GM12892 (cell line): ENCODE measurements at places on chromosomes 7 and 10.
A peak's percentile ranks its signal among the peaks of the same experiment; 100 is the strongest.

GRCh38 chr10:125262409-125262808, 102.0 kb upstream of the CTBP2 start:
- no peak for DNase-seq

- DNase-seq = no peak
Measured at GRCh38 chr10:48745662-48746245, 61.1 kb downstream of the WDFY4 start.

- DNase-seq = no peak
Measured at GRCh38 chr10:121088524-121088923, 237.4 kb downstream of the WDR11 start.

DNA sequence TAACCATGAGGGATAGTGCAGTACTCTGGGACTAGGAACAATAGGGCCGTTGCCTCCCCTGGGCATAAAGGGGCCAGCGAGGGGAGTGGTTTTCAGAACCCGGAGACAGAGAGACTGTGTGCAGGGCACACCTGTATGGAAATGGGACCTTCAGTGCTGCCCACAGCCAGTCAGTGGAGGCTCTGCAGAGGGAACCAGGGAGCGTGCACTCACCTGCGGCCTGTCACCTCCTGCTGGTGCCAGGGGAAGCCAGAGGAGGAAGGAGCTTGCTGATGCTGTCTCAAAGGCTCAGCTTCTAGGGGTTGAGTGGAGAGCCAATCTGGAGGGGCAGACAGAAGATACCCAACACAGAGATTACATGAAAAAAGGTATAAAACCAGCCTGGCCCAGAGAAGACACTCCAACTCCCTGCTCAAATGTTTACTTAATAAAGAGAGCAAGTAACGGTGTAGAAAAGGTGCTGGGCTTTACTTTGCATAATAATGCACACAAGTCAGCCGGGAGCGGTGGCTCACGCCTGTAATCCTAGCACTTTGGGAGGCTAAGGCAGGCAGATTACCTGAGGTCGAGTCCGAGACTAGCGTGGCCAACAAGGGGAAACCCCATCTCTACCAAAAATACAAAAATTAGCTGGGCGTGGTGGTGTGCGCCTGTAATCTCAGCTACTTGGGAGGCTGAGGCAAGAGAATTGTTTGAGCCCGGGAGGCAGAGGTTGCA, 35.5 kb upstream of the WAPL start:
- no peak for DNase-seq

DNA sequence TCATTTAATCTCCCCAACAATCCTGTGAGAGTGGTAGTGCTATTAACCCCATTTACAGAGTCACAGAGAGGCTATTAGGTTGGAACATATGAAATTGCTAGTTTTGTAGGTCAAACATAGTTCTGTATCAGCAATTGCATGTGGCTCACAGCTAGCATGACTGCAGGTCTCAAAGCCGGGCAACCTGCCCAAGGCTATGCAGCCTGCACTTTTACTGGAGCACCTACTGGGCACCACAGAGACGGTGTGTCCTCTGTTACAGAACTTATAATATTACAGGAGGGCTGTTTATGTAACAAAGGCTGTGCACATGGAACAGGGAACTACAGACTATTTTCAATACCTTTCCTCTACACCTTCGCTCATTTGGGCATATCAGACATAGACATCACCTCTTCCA, 355.8 kb downstream of the RPS24 start:
- no peak for DNase-seq

- peak; percentile 15 for DNase-seq
Measured at GRCh38 chr10:89301721-89302445, at the start of gene IFIT2. TSS of gene IFIT2 (plus strand) at chr10:89302046. CDS start at chr10:89302124, 78 bp downstream.

DNA sequence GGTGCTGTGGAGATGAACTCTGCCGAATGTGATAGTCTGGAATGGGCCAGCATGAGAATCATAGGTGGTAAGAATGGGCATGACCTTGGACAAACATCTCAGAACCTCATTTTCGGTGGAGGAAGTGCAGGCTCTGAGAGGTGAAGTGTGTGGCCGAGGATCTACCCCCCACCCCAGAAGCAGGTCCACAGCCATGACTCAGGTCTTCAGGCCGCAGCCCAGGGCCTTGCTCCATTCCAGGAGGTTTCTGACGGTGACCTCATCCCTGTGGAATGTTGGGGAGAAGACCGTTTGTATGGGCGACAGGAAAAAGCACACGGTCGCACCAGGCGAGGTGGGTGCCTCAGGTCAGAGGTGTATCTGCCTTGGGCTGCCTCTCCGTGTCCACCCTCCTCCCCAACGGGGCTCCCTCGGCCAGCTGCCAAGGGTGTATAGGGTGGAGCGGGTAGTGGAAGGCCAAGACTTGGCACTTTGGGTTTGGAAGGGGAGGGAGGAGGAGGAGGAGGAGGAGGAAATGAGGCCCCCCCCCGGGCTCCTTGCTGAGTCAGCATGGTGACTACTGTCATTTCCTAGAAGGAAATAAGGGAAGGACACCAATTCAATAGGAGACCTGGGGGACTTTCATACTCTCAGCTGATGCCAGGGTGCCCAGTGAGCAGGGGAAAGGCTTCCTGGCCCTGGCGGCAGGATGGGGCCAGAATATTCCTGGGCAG, 168.0 kb upstream of the RHEB start:
- no peak for DNase-seq

- DNase-seq = peak; percentile 31
Measured at GRCh38 chr7:130560972-130561371, 69.1 kb downstream of the MEST start.

- no peak for DNase-seq
Measured at GRCh38 chr7:102431617-102432298, 1.6 kb upstream of the ORAI2 start.

GRCh38 chr7:13987395-13987794, 2.1 kb downstream of the ETV1 start:
- no peak for DNase-seq

DNA sequence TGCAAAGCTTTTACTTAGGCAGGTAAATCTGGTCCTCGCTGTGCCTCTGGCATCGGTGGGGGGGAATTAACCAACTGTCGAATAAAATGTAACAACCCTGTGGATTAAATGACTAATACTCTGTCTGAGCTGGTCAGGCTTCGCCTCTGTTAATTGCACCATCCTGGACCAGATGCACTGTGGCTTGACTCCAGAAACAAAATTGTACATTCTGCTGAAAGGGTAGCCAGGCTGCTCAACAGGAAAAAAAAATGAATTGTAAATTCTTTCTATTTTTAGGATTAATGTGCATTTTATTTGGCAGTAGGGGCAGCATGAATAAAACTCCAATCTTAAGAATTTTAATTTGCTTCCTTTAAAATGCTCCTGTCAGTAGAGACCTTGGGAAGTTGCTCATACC, 389.4 kb downstream of the SORCS1 start:
- no peak for DNase-seq

- DNase-seq = no peak
Measured at GRCh38 chr10:132146271-132146671, 40.5 kb upstream of the DPYSL4 start.

GRCh38 chr7:128697302-128697905, 25.3 kb downstream of the GARIN1A start:
- peak; percentile 49 for DNase-seq

- no peak for DNase-seq
Measured at GRCh38 chr10:61939902-61940301, 38.4 kb downstream of the ARID5B start.

DNA sequence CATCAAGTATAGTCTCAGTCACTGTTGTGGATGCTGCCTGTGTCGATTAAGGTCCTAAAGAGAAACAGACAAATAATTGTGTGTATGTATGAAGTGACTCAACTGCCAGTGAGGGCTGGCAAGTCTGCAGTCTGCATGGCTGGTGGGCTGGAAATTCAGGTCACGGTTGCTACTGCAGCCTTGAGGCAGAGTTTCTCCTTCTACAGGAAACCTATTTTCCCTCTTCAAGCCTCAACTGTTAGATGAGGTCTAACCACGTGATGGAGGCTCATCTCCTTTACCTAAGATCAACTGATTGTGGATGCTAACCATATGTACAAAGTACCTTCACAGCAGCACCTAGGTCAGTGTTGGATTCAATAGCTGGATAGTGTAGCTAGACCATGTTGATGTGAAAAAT, 29.9 kb downstream of the MBL2 start:
- no peak for DNase-seq

DNA sequence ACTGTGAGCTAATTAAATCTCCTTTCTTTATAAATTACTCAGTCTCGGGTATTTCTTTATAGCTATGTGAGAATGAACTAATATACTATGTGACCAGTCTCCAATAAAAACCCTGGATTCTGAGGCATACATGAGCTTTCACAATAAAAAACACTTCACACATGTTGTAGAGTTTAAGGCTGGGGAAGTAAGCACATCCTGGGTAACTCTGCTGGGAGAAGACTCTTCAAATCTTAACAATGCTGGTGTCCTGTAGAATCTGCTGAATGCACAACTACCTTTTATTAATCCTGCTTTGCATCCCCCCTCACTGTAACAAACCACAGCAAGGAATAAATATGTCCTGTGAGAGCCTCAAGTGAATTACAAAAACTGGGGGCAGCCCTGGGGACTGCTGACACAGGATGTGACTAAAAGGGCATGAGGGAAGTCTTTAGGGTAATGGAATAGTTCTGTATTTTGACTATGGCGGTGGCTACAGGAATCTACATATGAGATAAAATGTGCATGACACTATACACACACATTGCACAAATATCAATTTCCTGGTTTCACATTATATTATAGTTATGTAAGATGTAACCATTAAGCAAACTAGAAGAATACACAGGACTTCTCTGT, 45.1 kb upstream of the KCTD7 start:
- DNase-seq = no peak

DNA sequence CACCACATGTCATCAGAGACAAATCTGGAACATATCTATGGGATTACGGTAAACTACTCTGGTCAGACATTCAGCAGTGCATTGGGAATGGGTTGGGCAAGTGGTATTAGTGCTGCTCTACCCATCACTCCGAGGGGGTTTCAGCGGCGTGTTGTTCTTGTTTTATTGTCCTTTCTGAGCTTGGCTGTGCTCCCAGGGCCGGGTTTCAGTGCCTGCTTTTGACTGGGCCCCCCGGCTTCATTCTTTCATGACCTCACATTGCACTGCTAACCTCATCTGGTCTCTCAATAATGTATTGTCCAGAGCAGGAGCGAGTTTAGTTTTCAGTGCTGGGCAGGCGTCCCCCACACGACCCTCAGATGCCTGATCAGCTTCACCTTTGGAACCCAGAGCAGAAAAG, 364.6 kb downstream of the PAXIP1 start:
- DNase-seq = no peak

- DNase-seq = no peak
Measured at GRCh38 chr10:126661841-126662515, 8.5 kb downstream of the C10orf90 start.

DNA sequence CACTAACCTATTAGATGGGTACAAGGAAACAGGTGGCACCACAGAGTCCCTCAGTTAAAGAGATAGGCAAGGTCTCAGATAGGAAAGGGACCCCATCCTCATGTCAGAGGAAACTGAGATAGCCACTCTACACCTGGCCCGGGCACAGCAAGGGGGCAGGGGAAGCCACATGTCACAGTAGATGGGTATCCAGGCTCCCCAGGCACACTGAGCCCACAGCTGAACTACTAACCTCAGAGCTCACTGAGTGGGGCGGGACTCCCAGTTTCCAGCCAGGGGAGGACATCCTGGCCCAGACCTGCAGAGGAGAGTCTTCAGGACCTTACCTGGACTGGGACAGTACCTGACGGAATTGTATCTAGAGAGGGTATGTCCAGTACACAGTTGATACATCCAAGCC, 3.7 kb upstream of the CDHR1 start:
- no peak for DNase-seq
